Substantia nigra (tissue), 51 donors: ENCODE measurements at places on chromosomes 5 and 9.
A peak's percentile ranks its signal among the peaks of the same experiment; 100 is the strongest.

DNA sequence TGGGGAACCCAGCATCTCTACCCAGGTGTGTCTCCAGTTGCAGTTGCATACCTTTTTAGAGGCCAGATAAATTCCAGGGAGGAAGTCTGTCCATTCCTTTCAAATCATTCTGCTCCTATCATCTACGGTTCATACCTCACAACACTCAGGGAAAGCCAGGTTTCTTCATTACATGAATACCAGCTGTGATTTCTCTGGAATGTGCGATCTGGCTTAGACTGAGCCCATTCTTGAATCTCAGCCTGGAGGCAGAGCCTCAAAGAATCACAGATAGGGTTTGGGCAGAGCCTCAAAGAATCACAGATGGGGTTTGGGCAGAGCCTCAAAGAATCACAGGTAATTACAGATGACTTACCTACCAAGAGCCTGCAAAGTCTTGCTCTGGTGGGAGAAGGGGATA is 7.2 kb downstream of the P4HA2 start:
- no peak for DNase-seq

- peak; percentile 27 for DNase-seq
Measured at GRCh38 chr5:159504857-159505304, 174.6 kb upstream of the IL12B start.

GRCh38 chr9:127680846-127681245 is 25.9 kb upstream of the CFAP157 start:
- no peak for DNase-seq

GRCh38 chr5:36712706-36713105 is 106.3 kb downstream of the SLC1A3 start:
- no peak for DNase-seq

DNA sequence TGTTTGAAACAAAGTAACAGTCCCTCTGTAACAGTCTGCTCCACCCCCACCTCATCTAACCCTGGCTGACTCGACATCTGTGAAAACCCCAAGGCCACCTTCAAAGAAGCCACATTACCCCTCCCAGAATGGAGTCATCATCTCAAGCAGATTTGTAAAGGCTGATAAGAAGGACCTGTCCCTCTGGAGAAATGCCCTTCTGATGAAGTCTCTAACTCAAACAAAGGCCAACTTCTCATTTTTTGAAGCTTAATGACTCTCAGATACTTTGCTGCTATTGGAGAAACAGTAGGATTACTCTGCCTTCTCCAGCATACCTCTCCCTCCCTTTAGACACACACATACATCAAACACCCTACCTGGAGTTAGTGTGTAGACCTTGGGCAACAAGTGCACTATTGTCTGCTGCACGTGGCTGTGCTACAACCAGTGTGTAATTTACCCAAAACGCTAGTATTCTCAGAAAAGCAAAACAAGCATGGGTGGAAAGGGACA is 5.3 kb upstream of the SUSD1 start:
- DNase-seq, result no peak

GRCh38 chr5:147534172-147534951 is 24.5 kb upstream of the DPYSL3 start:
- no peak for DNase-seq

DNA sequence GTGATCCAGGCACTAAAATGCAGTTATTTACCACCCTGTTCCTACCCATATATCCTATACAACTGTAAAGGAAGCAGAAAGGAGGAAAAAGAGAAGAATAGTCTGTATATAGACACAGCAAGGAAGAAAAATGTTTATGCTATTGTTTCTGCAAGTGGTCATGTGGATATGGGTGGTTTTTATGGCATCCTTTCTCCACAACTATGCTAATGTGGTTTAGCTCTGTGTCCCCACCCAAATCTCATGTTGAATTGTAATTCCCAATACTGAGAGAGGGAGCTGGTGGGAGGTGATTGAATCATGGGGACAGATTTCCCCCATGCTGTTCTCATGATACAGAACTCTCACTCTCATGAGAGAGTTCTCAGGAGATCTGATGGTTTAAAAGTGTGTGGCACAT is 439.8 kb downstream of the ZSWIM6 start:
- no peak for DNase-seq

- DNase-seq, result no peak
Measured at GRCh38 chr5:179324760-179325295, 20.4 kb downstream of the ADAMTS2 start.

DNA sequence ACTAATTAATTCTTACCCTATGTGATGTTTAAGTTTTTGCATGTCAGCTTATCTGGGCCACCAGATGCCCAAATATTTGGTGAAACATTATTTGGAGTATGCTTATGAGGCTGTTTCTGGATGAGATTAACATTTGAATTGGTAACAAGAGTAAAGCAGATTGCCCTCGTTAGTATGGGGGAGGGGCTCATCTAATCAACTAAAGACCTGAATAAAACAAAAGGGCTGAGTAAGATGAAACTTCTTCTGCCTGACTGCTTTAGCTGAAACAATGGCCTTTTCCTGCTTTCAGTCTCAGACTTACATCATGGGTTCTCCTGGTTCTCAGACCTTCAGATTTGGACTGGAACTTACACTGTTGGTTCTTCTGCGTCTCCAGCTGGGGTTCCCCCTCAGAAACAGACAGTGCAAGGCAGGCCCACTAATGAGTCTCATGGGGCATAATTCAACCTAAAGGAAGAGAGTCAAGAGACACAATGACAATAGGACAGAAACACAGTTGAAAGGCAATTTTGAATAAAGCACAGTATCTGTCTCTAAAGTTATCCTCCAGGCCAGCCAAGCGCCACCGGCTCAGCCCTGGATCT is 288.4 kb downstream of the CAAP1 start:
- no peak for DNase-seq

DNA sequence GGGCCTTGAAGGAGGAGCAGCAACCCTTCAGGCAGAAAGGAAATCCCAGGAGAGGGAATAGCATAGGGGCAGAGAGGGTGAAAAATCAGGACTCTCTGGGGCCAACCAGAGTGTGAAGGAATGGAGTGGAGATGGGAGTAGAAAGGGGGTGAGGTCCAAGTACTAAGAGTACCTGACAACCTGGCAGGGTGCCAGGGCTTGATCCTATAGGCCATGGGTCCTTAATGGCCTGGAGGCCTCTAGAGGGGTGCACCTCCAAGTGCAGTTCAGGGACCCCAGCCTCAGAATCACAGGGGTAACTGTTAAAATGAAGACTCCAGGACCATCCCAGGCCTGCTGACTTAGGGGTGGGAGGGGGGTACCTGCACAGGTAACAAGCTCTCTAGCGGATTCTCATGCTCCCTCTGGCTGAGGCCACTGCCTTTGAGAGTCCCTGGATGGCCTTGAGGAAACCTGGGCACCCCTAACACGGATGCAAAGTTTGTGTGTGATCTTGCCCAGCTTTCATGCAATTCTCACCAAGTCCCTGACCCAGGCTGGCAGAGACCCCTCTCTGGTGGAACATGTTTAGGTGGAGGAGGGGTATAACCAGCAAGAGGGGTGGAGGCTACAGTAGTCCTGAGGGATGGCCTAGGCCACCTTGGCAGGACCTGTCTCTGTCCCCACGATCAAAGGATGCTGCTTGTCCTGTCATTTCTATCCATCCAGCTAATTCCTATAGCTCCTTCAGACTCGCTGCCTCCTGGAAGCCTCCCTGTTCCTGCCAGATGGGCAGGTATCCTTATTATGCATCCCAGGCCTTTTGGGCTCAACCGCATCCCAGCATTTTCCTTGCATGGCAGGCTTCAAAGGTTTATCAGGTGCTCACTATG is 17.6 kb upstream of the CSF1R start:
- no peak for DNase-seq

DNA sequence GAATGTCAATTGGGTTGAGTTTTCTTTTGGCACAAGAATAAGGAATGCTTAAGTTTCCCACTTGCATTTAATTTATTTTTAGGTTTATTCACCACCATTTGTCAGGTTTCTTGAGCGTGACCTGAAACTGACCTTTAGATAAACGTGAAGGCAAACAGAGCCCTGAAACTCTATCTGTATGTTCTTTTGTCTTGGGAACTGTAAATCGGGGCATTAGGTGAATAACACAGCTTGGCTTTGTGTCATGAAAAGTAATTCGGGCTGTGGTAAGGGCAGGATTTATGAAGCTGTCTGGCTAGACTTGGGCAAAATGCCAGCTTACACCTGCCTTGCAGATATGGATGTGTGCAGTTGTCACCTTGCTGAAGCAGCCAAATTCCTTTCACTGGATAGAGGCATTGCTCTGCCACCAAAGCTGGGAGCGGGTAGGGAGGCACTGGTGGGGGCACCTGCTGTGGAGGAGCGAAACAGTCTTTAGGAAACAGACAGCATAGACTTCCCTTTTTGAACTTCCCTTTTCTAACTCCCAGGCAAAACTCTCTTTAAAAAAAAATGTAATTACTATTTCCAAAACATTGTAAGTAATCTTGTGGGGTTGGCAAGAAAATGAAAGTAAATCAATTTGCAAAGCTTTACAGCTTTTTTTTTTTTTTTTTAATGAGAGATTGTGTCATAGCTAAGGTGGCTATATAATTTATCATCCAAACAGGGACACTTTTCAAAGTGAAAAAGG is 545.2 kb downstream of the CSNK1G3 start:
- DNase-seq, result no peak

GRCh38 chr9:107982001-107982400 is 492.4 kb upstream of the KLF4 start:
- no peak for DNase-seq

DNA sequence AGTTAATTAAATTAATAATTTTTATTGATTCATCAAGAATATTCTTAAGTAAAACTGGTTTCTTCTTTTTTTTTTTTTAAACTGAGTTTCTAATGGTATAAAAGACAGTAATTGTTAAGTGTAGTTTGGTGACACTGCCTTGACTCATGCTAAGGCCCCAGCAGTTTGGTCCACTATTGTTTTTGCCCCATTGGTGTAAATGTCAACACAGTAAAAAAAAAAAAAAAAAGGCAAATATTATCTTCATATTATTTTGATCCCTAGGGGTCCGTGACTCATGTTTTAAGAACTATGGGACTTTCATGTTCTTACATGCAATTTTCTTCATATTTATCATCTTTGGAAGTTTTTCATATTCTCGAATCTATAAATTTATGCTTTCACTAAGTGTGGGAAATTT is 29.2 kb upstream of the JAK2 start:
- no peak for DNase-seq

DNA sequence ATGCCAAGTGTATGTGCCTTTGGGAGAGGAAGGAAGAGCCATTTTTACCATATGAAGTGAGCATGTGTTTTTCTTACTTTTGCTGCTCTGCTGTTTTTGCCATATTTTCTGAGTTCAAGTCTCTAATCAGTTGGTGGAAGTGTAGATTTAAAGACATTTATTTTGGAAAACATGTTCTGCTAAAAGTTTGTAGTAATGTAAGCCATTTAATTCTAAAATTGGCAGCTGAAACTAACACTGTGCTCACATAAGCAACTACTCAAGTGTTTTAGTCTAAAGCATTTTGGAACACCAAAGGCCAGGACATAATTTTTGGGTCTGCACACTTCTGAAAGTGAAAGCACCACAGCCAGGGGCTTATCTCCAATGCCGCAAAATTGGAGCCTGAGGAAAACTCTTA is 363.4 kb upstream of the ZNF608 start:
- DNase-seq, result no peak

DNA sequence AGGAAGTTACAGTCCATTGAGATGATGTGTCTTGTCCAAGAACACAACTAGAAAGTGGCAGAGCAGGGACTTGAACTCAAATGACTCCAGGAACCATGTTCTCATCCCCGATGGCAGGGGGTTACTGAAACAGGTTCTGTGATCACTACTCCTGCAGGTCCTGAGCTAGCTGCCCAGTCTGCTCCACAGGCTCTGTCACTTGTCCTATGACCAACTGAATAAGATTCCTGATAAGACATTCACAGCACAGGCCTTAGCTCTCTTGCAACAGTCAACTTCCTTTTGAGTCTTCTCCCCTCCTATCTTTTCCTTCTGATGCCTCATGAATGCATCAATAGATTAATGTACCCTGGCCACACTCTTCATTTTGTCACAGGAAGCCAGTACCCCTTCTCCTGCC is 109.2 kb downstream of the SH3TC2 start:
- DNase-seq, result no peak

DNA sequence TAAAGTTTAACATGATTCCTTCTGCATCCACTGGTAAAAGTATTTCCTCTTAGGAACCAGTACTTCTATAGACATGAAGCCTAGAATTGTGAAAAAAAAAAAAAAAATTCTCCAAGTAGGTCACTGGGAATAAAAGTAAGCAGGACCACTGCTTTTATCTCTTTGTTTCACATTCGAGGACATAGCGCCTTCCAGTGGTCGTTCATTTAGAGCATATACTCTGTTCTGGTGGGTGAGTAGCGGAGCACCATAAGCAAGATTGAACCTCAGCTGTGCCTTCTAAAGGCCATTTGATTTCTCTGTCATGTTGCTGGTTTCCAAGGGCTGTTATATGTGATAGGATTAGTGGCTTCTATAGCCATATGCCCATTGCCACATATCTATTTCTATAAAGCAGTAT is 393.1 kb downstream of the TMEM232 start:
- DNase-seq, result no peak
